ENCODE measurements at places on chromosomes 4 and X. TPM values are rescaled to one million over a fixed set of nuclear protein-coding genes. Genes with fewer than 3 reads are reported as not detected.

DNA sequence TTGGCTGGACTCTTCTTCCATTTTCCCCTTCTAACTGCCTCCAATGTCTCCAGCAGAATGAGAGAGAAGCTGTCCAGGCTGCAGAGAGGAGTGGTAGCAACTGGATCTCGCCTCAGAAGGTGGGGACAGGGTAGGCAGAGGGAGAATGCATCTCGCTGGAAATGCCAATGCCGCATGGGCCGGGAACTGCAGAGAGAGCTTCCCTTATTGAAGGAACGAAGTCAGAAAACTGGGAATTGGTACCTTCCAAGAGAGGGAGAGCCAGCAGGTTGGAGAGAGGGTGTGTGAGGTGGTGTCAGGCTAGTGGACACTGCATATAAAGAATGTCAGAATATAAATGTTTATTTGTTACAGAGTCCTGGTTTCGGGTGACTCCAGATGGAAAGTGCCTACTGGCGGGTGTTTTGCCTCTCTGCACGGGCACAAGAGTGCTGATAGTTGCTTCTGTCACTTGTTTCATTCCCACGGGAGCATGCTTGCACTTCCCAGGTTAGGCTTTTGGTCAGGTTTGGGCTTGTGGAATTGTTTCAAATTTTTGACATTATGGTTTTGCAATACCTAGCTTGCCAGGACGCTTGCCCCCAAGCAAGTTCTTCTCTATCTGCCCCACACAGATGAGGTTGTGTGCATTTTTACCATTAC, 156.8 kb upstream of the STS start:
- no peak overlapping the region for H3K4me3 ChIP-seq
- H3K4me1 ChIP-seq, result no peaks in the 10 kb centered on the region
- H3K36me3 ChIP-seq, result no peaks in the 10 kb centered on the region
- no peaks in the 10 kb centered on the region for H3K27me3 ChIP-seq

DNA sequence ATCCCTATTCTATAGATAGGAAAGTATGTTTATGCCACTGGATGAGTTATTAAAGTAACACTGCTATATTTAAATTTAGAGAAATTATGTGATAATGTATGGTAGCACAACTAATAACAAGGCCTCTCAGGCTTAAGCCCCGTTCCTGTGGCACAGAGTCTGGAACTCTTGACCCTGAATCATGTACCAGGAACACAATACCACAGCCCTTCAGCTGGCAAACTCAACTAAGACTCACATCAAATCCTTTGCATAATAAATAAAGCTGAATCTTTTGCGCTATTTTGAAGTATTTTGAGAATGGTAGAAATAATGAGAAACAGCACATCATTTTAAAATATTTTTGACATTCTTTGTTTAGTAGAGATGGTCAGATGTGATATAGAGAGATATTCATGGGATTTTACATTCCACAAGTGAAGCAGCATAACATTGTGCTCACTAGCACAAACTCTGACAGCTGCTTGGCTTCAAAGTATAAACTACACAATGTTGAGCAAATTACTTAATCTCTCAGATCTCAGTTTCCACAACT, 478.4 kb upstream of the FAM241A start:
- H3K27ac ChIP-seq, result no peak overlapping the region
- no peaks in the 10 kb centered on the region for H3K27me3 ChIP-seq
- no peak overlapping the region for H3K4me3 ChIP-seq
- DNase-seq, result no peak
- no peaks in the 10 kb centered on the region for H3K4me1 ChIP-seq

DNA sequence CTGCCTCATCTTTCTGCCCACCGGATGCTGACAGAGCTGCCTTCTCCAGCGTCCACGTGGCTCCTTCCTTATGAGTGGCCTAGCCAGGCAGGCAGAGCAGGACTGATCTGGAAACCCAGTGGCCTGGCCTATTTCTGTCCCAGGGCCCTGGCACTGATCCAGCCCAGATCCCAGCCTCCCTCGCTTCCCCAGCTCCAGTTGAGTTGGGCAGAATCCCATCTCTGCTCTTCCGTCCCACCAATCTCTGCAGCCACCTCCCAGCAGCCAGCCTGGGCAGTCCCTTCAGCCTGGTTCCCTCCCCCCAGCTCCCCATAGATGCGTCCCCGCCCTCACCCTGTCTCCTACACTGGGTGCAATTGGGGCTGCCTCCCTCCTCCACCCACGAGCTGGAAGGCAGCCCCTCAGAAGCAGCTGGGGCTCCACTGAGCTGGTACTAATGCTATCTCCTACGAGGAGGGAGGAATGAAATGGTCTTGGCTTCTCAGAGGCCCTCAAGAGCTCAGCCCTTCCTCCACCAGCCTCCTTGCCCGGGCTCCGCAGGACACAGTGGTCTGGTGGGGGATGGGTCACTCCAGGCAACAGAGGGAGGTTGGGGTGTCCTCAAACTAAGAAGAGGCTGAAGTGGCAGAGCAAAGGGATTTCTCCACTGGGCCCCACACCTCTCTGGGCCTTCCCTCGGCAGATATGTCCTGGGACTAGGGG, 94.2 kb downstream of the PJA1 start:
- H3K27ac ChIP-seq, result no peak overlapping the region
- H3K4me3 ChIP-seq, result no peak overlapping the region
- H3K36me3 ChIP-seq, result no peaks in the 10 kb centered on the region

- H3K4me1 ChIP-seq, result no peaks in the 10 kb centered on the region
- H3K27me3 ChIP-seq, result no peaks in the 10 kb centered on the region
- H3K36me3 ChIP-seq, result no peaks in the 10 kb centered on the region
- no peak overlapping the region for H3K27ac ChIP-seq
Observed at GRCh38 chr4:152734015-152734698, 45.4 kb downstream of the TIGD4 start.

The PPP2R2C gene
- total RNA-seq, result 4.5 TPM

- no peak for DNase-seq
- H3K36me3 ChIP-seq, result no peaks in the 10 kb centered on the region
- no peaks in the 10 kb centered on the region for H3K27me3 ChIP-seq
Observed at GRCh38 chrX:143081231-143081630, 55.5 kb downstream of the SPANXN4 start.

The SLC26A1 gene
- 0.36 TPM for total RNA-seq

GRCh38 chr4:21571100-21571499, 377.5 kb downstream of the KCNIP4 start:
- no peaks in the 10 kb centered on the region for H3K4me1 ChIP-seq
- H3K27ac ChIP-seq, result no peak overlapping the region
- H3K27me3 ChIP-seq, result no peaks in the 10 kb centered on the region
- H3K4me3 ChIP-seq, result no peak overlapping the region
- DNase-seq, result no peak

GRCh38 chr4:97185233-97185632, 958.0 kb downstream of the STPG2 start:
- no peak for DNase-seq
- no peak overlapping the region for H3K27ac ChIP-seq
- no peaks in the 10 kb centered on the region for H3K27me3 ChIP-seq
- no peak overlapping the region for H3K4me3 ChIP-seq
- H3K36me3 ChIP-seq, result no peaks in the 10 kb centered on the region

The RPA4 gene
- total RNA-seq, result 1.1 TPM
